ENCODE measurements at places on chromosomes 3 and 15.

DNA sequence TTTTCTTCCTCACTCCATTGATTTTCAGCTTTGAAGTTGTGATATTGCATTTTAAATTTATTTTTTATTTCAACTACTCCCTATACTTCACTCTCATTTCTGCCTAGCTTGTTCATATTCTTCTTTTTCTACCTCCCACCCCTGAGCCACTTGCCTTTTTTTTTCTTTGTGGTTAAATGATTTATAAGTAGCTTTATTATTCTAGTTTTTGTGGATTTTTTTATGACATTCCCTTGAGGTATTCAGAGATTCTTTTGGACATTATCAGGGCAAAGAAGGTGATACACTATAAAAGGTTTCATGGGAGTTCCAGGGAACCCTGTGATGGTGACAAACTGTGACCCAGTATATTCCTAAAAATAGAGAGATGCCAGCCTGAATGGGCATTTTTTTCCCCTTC, 3.3 kb downstream of the C15orf61 start:
- DNase-seq = no peak

DNA sequence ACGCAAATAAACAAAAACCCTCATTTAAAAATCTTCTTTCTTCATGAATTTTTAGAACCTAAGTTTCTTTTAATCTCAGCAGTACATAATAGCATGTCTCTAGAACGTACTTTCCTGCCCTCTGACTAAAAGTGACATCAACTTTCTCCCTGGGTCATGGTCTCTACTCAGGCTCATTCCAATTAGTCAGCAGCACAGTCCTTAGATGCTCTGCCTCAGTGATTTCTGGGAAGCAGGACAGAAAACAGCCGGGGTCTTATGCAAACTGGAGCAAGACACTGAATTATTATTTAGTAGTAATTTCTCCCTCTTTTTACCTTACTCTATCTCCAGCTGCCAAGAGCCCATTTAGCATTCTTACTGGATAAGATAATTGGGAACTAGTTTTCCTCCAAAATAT, 365.2 kb downstream of the TUSC7 start:
- no peak for DNase-seq

DNA sequence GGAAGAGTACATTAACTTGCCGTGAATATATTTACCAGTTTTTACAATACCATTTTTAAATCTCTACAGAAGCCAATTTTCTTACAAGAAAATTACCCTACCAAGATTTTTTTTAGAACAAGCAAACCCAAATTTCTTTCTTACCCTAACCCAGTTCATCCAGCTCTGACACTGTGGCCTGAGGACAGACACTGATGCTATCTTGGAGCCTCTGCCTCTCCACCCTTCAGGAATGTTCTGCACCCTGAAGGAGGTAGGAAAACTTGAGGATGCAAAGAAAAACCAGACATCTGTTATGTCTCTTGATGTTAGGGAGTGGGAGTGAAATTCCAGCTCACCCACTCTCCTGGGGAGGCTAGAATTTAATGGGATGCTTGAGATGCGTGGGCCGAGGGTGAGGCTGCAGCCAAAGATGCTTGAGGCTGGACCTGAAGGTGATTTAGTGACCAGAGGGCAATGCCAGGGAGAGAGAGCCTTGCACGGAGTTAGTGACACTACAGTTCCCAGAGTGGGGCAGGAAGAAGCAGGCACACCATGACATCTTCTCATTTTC, 69.9 kb downstream of the LIPC start:
- DNase-seq = no peak

- no peak for DNase-seq
Measured at GRCh38 chr3:105518806-105519418, 152.2 kb downstream of the ALCAM start.

- DNase-seq = no peak
Measured at GRCh38 chr15:64163659-64164362, 989 bp upstream of the PPIB start.

DNA sequence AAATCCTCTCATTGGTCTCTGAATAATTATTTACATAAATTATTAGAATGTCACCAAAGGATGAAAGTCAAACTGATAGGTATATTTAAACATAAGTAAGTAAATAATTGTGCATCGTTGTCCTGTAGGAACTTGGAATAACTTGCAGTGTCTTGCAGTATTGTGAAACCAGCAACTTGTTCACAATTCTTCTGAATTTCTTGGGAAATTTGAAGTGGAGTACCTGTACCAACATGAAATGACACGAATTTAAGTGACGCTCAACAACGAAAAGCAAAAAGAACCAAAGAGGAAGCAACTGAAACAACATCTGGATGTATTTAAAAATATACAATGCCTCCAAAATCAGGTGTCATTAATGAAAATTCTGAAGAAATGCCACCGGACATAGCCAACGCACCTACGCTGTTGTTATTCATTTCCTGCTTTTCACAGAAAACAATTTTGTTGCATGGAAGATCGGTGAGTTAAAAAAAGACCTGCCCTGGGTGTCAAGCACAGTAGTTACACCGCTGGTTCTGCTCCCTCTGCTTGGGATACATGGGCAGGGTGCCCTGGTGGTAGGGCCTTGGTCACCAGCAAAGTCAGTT, 112.5 kb downstream of the RPLP1 start:
- no peak for DNase-seq

DNA sequence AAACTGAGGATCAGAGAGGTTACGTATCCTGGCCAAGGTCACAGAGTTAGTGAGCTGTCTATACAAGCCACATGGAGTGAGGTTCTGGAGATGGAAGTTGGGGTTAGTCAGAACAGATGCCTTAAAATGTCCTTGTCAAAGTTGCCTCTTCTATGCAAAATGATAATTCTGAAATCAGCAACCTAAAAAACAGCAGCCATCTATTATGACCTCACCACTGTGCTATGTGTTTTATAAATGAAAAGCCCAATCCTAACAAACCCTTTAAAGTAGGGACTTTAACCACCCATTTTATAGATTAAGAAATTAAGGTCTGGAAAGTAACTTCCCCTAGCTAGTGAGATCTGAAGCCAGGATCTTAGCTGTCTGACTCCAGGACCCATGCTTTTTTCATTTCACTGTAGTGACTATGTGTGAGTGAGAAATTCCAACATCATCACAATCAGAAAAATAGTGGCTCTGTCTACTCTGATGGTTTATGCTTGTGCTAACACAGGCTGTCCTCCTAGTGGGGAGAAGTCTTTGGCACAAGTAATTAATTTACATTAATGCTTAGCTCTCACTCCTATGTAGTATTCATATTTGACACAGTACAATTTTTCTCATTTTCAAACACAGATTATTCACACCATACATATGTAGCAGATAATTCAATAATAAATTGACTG, 143.6 kb downstream of the ANO10 start:
- DNase-seq = no peak

DNA sequence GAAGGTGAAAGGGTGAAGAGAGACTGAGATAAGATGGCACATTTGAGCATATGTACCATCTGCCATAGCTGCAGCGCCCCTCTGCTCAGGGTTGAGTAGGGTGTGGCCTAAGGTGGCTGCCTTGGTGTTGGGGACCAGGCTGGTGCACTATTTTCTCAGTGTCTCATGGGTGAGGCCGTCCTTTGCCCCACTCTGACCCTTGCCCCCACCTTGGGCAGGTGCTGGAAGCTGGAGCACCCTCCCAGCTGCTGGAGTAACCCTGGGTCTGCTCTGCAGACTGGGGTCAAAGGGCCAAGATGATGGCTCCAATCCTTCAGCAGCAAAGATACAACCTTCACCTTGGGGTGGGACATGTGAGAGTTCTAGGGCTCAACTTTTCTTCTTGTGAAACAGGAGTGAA, 69.2 kb downstream of the DAPK2 start:
- no peak for DNase-seq

DNA sequence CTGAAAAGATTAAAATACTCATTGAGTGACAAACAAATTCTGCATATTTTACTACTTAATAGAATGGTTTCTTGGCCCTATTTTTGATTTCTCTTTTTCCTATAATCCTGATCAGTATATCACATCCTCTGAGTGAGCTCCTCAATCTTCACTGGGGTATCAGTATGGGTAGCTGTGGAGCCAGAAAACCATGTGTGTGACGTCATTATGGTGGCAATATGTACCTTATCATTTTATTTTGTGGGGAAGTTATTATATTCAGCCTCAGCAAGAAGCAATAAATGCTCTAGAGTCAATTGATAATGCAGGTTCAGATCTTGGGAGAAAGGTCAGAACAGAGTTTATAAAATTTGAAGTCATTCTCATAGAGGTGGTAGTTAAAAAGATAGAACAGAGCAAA, 1135.7 kb upstream of the CADM2 start:
- no peak for DNase-seq

GRCh38 chr3:146125951-146126350, 35.0 kb downstream of the PLOD2 start:
- DNase-seq = no peak

DNA sequence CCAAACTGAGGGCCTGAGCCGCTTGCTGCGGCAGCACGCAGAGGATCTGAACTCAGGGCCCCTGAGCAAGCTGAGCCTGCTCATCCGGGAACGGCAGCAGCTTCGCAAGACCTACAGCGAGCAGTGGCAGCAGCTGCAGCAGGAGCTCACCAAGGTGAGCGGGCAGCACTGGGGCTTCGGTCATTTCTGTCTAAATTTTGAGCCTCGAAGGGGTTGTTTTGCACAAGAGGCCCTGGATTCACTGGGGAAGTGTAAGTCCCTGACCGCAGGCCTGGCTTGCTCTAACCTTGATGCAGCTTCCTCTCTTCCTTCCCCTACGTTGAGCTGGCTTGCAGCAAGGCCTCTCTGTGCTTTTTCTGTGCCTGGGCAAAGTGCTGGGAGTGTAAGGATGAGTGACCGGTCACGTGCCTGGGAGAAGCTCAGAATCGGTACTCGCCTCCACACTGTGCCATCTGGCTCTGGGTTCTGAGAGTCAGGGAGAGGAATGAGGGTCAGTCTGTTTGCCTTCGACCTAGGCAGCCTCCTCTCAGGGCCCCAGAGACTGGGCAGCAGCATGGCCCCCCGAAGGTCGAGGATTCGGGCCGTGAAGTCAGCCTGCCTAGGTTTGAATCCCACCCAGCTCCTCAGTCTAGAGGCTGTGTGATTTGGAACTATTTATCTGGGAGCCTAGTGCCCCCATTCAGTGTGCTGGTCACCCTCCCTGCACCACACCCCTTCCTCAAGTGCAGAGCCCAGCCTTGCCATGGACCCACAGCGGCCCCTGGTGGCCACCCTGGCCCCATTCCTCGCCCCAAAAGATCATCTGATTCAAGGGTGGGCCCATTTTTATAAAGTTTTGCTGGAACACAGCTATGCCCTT, 1.4 kb downstream of the FES start:
- DNase-seq = no peak

- DNase-seq = no peak
Measured at GRCh38 chr3:101966226-101966625, 116.9 kb downstream of the NFKBIZ start.

- DNase-seq = no peak
Measured at GRCh38 chr3:135629701-135630408, 335.7 kb upstream of the PPP2R3A start.

DNA sequence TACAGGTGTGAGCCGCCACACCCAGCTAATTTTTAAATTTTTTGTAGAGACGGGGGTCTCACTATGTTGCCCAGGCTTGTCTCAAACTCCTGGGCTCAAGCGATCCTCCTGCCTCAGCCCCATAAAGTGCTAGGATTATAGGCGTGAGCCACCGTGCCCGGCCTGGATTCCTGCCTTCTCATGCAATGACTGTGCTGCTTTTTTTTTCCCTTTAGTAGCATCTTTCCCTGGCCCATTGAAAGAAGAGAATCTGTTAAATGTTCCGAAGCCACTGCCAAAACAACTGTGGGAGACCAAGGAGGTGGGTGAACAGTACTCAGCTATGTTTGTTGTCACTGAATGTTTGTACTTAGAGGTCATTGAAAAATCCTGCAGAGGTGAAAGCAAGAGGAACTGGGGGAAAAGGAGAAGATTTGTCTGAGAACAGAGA, 88.0 kb downstream of the CRTC3 start:
- DNase-seq = no peak

GRCh38 chr3:120623727-120624093, 27.6 kb downstream of the NDUFB4 start:
- DNase-seq = no peak

DNA sequence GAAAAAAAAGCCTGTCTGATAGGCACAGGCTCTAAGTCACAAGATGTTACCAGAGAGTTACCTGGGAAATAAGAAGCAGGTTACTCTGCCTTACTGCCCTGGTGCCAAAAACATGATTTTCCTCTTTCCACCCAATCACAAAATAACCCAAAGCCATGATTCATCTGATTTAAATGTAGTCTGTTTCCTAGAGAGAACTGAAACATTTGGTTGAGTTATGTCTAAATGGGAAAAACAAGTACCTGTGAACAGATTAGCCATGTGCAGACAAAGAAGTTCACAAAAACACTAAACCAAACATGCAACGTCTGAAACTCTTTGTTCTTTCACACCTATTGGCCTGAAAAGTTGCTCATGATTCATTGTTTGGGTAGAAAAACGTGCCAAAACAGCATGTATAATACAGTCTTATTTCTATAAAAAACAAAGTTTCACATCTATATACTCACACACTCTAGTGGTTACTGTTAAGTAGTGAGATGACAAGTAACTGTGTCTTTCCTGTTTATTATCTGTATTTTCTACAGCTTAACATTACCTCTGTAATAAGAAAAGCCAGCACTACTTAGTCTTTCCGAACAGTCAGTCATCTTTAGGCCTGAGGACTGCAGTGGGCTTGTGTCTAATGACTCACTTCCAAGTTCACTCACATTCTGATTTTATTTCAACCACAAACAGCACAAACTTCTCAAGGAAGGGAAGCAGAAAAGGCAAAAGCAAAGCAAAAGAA, 30.2 kb downstream of the FAM174B start:
- DNase-seq = peak; percentile 24

GRCh38 chr15:92797168-92798052, 102.7 kb upstream of the CHD2 start:
- no peak for DNase-seq

DNA sequence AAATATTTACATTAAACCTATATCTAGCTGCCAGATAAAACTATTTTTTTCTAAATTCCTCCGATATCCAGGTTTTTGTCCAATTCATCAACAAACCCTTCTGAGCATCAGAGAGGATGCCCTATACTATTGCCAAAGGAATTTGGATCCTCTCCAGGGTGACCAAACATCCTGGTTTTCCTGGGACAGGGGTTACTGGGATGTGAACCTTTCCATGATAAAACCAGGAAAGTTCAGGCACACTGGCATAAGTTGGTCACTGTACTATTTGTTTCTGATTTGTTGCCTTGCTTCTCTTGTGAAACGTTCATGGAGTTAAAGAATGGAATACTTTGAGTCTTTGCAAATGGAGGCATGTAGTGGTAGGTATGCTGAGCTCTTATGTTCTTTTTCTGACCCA, 63.5 kb downstream of the TLNRD1 start:
- DNase-seq = no peak

Measured in stimulated activated CD8-positive, alpha-beta memory T cell treated with anti-CD3 and anti-CD28 coated beads, Interleukin-15, amount 100 ng/mL, for 48 hours (primary cell).